ENCODE measurements at places on chromosomes 7 and 10.

DNA sequence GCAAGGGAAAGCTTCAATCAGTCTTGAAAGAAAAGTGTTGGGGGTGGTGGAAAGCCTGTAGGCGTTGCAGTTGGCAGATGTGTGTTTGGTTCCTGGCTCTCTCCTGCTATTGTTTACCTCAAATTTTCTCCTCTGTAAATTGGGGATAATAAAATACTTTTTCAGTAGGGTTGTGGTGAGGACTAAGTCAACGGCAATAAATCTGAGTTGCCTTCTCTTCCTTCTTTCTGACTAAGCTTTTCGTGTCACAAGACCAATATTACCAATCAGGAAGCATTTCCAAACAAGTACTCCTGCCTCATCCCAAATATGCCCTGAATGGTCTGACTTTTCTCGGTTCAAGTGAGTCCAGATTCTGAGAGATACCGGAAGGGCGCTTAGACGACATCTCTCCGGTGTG lies 54.0 kb downstream of the CREB5 start:
- H3K4me1 ChIP-seq: no peaks in the 10 kb centered on the region
- H3K36me3 ChIP-seq: no peaks in the 10 kb centered on the region
- no peak overlapping the region for H3K4me3 ChIP-seq
- H3K27ac ChIP-seq: no peak overlapping the region
- no peak for DNase-seq

DNA sequence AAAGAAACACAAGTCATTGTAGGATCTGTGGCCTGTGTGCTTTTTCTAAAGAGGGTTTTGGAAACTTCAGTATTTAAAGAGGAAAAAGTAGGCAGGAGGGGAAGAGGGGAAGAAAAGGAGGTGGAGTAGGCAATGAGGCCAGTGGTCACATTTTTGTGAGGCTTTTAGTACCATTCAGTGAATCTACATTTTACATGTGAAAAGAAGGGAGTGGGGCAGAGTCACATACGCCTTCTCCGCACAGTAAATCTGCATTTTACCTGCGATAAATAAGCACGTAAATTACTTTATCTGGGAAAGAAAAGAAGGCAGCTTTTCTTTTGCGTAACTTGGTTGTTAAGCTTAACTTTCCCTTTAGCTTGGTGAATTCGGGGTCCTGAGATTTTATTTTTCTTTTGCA lies 13.2 kb downstream of the CHST12 start:
- DNase-seq: no peak
- no peak overlapping the region for H3K27ac ChIP-seq
- H3K36me3 ChIP-seq: peaks cover 6% of the 10 kb centered on the region
- no peaks in the 10 kb centered on the region for H3K4me1 ChIP-seq
- H3K4me3 ChIP-seq: no peak overlapping the region

GRCh38 chr10:75334720-75335119 lies 66.8 kb downstream of the ZNF503 start:
- no peaks in the 10 kb centered on the region for H3K27me3 ChIP-seq
- no peaks in the 10 kb centered on the region for H3K4me1 ChIP-seq
- no peaks in the 10 kb centered on the region for H3K36me3 ChIP-seq
- H3K27ac ChIP-seq: no peak overlapping the region
- H3K4me3 ChIP-seq: no peak overlapping the region
- DNase-seq: no peak

- no peaks in the 10 kb centered on the region for H3K36me3 ChIP-seq
- no peak for DNase-seq
- H3K4me3 ChIP-seq: no peak overlapping the region
- no peaks in the 10 kb centered on the region for H3K4me1 ChIP-seq
These were observed 32.2 kb downstream of the PLXDC2 start for GRCh38 chr10:19848226-19848985.

DNA sequence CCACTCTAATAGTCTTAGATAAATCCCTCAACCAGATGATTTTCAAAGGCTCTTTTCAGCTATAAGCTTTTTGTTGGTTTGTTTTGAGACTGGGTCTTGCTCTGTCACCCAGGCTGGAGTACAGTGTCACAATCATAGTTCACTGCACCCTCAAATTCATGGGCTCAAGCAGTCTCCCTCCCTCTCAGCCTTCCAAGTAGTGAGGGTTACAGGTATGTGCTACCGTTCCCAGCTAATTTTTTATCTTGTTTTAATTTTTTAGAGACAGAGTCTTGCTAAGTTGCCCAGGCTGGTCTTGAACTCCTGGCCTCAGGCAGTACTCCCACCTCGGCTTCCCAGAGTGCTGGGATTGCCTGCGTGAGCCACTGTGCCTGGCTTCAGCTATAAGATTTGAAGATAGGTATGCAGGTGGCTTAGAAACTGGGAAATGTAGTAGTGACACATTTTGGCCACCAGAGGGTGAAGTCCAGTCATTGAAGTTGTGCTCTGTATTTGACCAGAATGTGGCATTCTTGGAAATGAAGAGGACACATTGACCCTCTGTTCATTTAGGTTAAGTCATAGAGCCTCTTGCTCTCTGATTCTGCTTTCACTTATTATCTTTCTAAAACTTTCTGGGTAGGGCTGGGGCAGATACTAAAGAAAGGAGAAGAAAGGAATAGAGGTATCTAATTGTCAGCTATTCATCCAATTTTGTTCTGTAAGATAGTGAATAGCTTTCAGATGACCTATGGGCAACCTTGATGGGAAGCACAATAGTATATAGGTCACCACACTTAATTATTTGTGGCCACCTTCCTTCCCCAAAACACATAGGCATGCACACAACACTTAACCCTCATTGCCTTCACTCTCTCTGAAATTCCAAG lies 36.0 kb downstream of the R3HCC1L start:
- peak; percentile 86 for DNase-seq
- no peak overlapping the region for H3K27ac ChIP-seq
- peaks cover 3% of the 10 kb centered on the region for H3K4me1 ChIP-seq
- H3K36me3 ChIP-seq: peaks cover 24% of the 10 kb centered on the region
- H3K4me3 ChIP-seq: no peak overlapping the region

DNA sequence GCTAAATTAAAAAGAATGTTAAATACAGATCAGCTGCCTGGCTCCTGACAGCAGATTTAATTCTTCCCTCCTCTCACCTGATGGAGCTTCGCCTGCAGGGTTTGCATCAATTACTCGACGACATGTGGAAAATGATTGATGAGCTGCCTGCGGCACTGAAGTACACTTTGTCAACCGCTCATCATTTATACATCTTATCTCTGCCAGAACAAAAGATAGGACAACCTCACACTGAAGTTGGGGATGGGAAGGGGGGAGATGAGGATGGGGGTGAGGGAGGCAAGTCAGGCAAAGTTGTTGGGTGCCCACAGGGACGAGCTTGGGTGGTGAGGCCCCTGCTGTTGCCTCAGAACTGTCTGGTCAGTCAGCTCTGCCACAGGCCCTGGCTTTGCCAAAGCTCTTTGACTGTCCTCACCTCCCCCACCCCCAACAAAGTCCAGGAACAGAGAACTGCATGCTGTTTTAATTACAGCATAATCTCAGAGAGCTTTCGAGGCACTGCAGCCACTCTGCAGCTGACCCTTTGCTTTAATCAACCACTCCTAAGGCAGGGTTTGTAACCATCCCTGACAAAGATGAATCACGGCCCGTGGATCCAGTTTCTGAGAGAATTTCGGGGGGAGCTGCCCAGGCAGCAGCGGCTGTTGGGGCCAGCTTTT lies 702.3 kb downstream of the LRMDA start:
- peak overlapping the region; percentile 79 for H3K27ac ChIP-seq
- H3K4me3 ChIP-seq: no peak overlapping the region
- H3K4me1 ChIP-seq: no peaks in the 10 kb centered on the region
- H3K36me3 ChIP-seq: no peaks in the 10 kb centered on the region
- no peaks in the 10 kb centered on the region for H3K27me3 ChIP-seq
- no peak for DNase-seq

DNA sequence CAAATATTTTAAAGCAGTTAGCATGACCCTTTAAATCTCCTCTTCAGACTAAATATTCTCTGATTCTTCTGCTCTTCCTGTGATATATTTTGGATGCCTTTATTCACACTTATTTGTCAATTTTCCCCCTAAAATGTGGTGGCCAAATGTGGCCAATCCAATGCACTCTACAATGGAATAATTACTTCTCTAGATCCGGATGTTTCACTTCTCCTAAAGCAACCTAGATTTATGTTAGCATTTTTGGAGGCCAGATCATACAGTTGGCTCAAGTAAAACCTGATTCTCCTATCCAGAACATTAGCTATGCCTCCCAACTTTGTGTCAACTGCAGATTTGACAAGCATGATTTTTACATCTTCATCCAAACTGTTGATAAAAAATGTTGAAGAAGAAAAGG lies 153.7 kb downstream of the CREB5 start:
- DNase-seq: no peak
- H3K27me3 ChIP-seq: peaks cover 5% of the 10 kb centered on the region
- no peaks in the 10 kb centered on the region for H3K36me3 ChIP-seq
- no peaks in the 10 kb centered on the region for H3K4me1 ChIP-seq

DNA sequence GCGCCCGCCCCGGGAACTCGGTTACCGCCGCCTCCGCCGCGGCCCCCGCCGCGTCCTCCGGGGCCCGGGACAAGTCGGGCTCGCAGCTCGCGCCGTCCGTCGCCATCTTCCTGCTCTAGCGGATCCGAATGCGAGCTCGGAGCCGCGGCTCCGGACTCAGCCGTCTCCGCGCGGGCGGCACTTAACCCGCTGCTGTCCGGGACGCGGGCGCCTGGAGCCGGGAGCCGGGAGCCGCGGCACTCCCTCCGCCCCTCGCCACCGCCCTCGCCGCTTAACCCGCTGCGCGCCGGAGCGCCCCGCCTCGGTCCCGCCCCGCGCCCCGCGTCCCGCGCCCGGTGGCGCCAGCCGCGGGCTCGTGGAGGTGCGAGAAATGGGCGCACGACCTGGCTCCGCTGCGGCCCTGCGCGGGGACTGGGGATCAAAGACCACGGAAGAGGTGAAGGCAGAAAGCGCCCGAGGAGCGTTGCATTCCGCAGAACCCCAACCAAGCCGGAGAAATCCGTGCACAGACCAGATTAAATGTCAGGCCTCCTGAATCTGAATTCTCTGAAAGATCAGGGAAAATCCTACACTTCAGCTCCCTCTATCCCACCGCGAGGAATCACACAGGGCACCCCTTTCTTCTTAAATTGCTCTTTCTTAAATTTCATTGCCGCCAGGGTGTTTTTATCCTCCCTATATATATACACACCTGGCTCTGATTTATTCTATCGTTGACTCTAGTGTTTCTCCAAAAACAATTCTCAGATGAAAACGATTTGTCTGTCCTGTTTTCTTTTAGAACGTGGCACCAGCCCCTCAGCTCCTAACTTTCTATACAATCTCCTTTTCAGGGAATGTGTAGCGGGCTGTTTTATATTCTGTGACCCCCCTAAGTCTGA lies at the start of gene CTTNBP2:
Gene CTTNBP2 (minus strand): TSS at position 132 of the 881 bp plus-strand sequence. CDS start 26 bp downstream, at position 106.
- peak within 1 kb of the TSS; percentile 86 for H3K4me3 ChIP-seq
- no peaks in the 10 kb centered on the region for H3K36me3 ChIP-seq
- no peak within 1 kb of the TSS for H3K27ac ChIP-seq
- DNase-seq: peak; percentile 87
- no peaks in the 10 kb centered on the region for H3K4me1 ChIP-seq

DNA sequence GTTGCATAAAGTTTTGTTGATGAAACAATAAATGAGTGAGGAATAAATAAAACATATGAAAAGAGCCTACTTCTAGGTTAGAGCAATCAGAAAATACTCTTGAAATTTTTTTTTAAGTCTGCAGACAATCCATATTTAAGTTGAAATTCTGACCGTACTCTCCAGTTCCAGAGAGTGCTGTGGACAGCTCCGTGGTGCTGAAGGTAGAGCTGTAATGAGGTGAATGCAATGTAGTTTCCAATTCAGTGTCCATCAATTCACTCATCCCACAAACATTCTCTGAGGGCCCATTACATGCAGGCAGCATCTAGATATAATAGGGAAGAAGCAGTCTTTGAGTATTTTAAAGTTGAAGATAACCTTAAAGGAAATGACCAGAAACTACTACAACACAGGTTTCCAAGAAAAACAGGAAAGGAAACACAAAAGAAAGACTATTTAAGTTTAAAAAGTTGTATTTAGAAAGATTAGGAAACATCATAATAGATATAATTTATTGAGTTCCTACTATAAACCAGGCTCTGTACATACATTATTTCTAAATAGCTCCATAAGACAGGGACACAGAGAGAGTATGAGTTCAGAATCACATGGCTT lies 44.0 kb upstream of the CRTAC1 start:
- no peak overlapping the region for H3K27ac ChIP-seq
- peaks cover 84% of the 10 kb centered on the region for H3K27me3 ChIP-seq
- H3K4me3 ChIP-seq: no peak overlapping the region

DNA sequence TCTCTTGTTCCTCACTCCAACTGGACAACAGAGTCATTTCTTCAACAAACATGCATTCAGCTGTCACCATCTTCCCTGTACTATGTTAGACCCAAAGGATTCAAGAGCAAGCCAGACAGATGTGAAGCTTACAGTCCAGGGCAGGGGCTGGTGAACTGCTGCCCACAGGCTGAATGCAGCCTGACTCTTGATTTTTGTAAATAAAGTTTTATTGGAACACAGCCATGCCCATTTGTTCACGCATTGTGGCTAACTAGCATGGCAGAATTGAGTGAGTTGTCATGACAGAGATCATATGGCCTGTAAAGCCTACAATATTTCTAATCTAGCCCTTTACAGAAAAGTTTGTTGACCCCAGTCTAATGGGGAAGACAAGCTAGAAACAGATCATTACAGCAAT lies 208.7 kb downstream of the EMX2 start:
- H3K27ac ChIP-seq: no peak overlapping the region
- no peak overlapping the region for H3K4me3 ChIP-seq
- no peaks in the 10 kb centered on the region for H3K4me1 ChIP-seq

GRCh38 chr7:102262546-102262945 lies 24.1 kb upstream of the SH2B2 start:
- no peak for DNase-seq
- no peak overlapping the region for H3K27ac ChIP-seq
- H3K4me3 ChIP-seq: no peak overlapping the region
- no peaks in the 10 kb centered on the region for H3K36me3 ChIP-seq
- H3K27me3 ChIP-seq: no peaks in the 10 kb centered on the region

DNA sequence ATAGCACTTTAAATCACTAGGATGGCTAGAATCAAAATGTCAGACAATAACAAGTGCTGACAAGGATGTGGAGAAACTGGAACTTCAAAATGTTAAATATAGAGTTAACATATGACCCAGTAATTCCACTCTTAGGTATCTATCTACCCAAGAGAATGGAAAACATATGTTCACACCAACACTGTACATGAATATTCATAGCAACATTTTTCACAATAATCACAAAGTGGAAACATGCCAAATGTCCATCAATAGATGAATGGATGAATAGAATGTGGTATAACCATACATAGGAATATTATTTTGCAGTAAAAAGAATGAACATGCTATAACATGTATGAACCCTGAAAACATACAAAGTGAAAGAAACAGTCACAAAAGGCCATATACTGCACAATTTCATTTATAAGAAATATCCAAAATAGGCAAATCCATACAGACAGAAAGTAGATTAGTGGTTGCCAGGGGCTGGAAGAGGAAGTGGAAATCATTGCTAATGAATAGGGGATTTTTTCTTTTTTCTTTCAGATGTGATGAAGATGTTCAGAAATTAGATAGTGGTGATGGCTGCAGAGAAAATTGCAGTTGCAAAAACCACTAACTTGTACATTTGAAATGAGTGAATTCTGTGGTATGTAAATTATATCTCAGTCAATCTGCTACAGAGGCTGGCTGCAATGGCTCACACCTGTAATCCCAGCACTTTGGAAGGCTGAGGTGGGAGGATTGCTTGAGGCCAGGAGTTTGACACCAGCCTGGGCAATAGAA lies 93.0 kb downstream of the CPVL start:
- no peak for DNase-seq
- H3K4me1 ChIP-seq: no peaks in the 10 kb centered on the region
- H3K4me3 ChIP-seq: no peak overlapping the region

- no peak overlapping the region for H3K27ac ChIP-seq
- no peak for DNase-seq
- no peaks in the 10 kb centered on the region for H3K4me1 ChIP-seq
- H3K4me3 ChIP-seq: no peak overlapping the region
- H3K27me3 ChIP-seq: peaks cover 10% of the 10 kb centered on the region
These were observed 635.3 kb downstream of the INHBA start for GRCh38 chr7:41067576-41067975.
